ENCODE measurements at places on chromosomes 6 and 20.

- DNase-seq: no peak
These were observed 87.3 kb downstream of the PKHD1 start for GRCh38 chr6:52000064-52000463.

- no peak for DNase-seq
These were observed 27.1 kb upstream of the TOP1 start for GRCh38 chr20:41001497-41001896.

GRCh38 chr6:24632573-24632972 is 13.4 kb downstream of the KIAA0319 start:
- DNase-seq: no peak

GRCh38 chr6:85585741-85586140 is 7.9 kb downstream of the SNX14 start:
- no peak for DNase-seq

GRCh38 chr6:130473886-130474285 is 108.1 kb downstream of the TMEM200A start:
- no peak for DNase-seq

GRCh38 chr20:18909254-18909653 is 95.7 kb downstream of the SCP2D1 start:
- DNase-seq: no peak

GRCh38 chr6:151690303-151690702 is 117.2 kb upstream of the ESR1 start:
- DNase-seq: no peak

DNA sequence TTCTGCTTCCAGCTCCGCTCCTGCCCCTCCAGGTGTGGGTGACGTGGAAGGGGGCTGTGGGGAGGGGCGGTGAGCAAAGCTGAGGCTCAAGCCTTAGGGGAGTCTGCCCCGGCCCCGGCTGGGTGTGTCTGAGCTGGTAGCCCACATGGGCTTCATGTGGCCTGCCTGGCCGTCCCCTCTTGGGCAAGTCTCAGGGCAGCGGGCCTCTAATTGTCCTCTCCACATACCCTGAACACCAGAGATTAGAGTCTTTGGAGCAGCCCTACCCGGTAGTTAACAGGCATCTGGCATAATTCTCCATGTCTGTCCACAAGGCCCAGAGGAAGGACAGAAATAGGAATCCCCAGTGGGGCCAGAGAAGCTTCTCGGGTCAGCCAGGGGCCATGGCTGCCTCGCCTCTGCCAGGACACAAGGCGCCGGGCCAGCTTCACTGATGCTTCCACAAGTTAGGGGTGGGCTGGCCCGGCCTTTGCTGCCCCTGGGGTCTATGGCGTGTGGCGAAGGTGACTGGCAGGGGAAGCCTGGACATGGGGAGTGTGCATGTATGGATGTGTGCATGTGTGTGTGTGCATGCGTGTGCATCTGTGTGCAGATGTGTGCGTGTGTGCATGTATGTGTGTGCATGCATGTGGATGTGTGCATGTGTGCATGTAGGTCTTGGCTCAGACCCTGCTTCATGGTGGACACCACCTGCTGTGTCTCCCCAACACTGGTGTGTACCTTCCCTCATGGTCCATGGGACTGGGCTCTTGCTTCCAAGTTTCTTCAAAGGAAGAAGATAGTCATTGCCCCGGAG is 24.0 kb downstream of the FRMD1 start:
- no peak for DNase-seq

GRCh38 chr6:3356824-3357420 is 98.2 kb downstream of the PSMG4 start:
- DNase-seq: no peak

- DNase-seq: no peak
These were observed 1143.9 kb upstream of the GJE1 start for GRCh38 chr6:140988780-140989179.

DNA sequence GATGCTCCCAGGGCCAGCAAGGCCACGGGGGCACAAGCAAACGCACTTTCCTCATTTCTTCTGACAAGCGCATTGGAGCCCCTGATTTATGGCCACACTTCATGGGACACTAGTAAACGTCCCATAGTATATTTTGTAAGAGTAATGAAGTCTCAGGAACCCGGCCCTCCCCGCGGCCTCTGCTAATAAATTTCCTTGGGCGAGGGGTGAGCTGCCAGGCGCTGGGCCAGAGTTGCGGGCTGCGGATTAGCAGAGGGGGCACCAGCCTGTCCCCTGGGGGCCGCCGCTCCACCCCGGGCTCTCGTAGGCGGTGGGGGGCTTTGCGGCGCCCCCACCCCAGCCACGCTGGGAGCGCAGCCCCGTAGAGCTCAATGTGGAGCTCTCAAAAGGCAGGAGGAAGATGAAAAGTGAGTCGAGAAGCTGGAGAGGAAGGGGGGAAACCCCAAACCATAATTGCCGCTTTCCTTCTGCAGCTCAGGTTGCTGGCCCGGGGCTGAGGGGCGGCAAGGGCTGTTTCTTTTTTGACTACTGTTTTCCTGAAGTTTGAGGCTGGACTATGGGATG is 173.6 kb downstream of the CDC5L start:
- DNase-seq: no peak

DNA sequence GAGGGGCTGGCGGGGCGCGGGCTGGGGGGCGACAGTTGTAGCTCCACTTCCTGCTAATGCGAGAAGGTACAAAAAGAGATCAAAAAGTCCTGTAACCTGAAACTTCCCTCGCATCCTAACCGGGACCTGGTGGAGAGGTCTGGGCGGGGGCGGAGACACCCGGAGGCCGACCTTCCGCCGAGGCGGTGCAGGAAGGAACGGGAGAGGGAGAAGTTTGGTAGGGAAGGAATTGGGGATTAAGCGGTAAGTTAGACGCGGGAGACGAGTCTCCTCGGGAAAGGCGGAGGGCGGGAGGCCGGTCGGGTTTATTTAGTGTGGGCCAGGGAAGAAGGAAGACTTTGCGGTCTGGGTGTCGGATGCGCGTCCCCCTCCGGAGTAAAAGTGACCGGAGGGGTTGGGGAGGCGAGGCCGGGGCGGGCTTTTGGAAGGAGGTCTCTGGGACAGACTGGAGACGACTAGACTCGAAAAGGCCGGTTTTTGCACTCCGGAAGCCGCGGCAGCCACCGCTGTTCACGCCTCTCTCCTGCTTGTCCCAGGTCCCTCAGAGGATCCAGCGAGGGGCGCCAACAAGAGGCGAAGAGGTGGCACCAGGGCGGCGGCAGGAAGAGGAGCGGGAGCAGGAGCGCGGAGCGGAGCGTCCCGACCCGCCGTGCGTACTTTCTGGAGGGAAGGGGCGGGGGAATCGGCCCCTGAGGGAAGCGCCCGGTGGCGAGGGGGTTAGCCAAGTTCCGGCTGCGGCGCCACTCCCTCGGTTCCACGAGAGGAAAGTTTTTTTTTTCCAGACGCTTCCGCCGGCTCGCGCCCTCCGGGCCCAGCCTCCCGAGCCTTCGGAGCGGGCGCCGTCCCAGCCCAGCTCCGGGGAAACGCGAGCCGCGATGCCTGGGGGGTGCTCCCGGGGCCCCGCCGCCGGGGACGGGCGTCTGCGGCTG is 734 bp downstream of the TPBG start:
- DNase-seq: peak; percentile 41

- no peak for DNase-seq
These were observed 22.3 kb downstream of the STX7 start for GRCh38 chr6:132490478-132491204.

- DNase-seq: no peak
These were observed 58.1 kb upstream of the PLEKHG1 start for GRCh38 chr6:150541576-150541975.

- no peak for DNase-seq
These were observed 11.0 kb downstream of the ZBP1 start for GRCh38 chr20:57609086-57609841.

GRCh38 chr6:44233567-44234100 is 10.2 kb downstream of the SLC29A1 start:
- no peak for DNase-seq

DNA sequence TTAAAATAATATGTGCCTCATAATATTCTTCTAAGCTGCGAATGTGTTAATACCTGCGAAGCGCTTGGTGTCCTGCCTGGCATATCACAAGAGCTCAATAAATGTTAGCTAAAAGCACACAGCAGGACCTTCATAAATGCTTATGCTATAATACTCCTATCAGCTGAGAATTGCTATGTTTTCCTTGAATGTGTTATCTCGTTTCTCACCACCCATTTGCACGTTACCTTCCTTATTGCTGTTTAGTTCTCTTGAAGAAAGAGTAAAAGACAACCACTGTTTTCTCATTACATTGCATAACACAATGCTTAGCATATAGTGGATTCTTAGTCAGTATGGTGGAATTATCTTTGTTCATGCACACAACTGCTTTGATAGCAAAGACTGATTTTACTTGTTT is 76.6 kb downstream of the EDN1 start:
- no peak for DNase-seq

DNA sequence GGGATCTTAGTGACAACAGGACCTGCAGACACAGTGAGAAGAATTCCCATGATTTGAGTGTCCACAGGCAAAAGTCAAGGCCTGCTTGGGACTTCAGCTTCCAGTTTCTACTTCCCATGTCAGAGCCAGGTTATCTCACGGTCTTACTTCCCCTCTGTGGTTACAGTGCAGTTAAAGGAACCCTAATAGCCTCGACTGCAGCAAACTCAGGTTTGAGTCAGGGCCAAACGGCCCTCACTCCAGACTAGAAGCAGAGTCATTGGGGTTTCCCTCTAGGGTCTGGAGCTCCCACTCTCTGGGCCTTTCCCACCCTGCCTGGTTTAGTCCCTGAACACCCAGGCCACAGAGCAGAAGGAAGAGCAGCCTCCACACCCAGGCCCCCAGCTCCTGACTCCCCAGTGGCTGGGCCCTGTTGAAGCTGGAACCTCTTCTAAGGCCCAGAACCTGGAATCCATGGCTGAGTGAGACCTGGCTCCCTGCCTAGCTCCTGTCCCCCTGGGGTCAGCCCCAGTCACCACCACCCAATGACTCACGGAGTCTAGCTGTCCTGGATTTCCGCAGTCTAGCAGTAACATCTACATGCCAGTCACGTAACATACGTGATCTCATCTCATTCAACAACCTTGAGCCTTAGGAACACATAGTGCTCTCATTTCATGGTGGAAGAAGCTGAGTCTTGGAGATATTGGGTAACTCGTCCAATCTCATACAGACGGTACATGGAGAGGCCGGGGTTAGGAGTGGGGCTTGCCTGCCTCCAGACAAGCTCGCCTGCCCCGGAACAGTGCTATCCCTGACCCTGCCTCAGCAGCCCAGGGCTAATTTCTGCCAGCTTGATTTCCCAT is 9.2 kb upstream of the GHRH start:
- DNase-seq: no peak

DNA sequence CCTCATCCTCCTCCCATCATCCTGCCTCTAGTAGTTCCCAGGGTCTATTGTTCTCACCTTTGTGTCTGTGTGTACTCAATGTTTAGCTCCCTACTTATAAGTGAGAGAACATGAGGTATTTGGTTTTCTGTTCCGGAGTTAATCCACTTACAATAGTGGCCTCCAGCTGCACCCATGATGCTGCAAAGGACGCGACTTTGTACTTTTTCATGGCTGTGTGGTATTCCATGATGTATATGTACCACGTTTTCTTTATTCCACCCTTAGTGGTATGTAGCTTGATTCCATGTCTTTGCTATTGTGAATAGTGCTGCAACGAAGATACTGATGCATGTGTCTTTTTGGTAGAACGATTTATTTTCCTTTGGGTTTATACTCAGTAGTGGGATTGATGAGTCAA is 18.5 kb upstream of the ABT1 start:
- DNase-seq: no peak

Measured in activated T-cell treated with anti-CD3 and anti-CD28 coated beads, Interleukin-2, amount 50 U/mL, for 48 hours (primary cell).